CD4-positive, alpha-beta T cell treated with Interleukin-12 subunit alpha and Interleukin-12 subunit beta, for 1 hour (primary cell): ENCODE measurements at places on chromosomes 4 and X.

GRCh38 chr4:105496899-105497298 lies 23.0 kb upstream of the PPA2 start:
- DNase-seq, result no peak

DNA sequence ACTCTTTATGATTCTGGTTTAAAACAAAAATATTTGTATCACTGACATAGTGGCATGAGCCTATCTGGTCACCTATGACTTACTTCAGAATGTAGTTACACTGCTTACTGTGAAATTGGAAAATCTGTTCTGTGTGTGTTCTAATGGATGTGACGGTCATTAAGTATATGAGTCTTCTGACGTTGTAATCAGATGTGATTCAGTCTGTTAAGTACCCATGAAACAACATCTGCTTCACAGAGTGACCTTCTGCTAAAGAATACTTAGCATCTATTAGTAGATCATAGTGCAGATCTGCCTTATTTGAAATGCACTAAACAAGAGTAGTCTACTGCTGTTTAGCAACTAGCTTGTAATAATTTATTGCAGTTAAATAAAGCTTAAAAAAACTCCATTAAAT lies 317.1 kb downstream of the DCTD start:
- DNase-seq, result no peak

GRCh38 chr4:138706201-138706600 lies 309.4 kb upstream of the NOCT start:
- no peak for DNase-seq

- no peak for DNase-seq
These were observed 64.0 kb downstream of the SOX3 start for GRCh38 chrX:140440876-140441275.

DNA sequence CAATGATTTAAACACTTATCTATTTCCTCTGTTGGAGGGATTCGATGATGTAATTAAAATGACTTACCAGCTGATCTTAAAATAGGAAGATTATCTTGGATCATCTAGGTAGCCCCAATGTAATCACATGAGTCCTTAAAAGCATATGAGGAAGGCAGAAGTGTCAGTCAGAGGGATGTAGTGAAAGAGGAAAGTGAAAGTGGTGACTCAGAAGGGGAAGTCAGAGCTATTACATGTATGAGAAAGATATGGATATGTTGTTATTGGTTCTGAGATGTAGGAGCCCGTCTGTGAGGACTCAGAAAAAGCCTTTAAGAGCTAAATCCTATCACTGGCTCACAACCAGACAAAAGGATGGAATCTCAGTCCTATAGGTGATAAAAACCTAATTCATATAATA lies 456.4 kb downstream of the DACH2 start:
- no peak for DNase-seq

GRCh38 chr4:13599159-13599558 lies 28.4 kb downstream of the BOD1L1 start:
- no peak for DNase-seq

DNA sequence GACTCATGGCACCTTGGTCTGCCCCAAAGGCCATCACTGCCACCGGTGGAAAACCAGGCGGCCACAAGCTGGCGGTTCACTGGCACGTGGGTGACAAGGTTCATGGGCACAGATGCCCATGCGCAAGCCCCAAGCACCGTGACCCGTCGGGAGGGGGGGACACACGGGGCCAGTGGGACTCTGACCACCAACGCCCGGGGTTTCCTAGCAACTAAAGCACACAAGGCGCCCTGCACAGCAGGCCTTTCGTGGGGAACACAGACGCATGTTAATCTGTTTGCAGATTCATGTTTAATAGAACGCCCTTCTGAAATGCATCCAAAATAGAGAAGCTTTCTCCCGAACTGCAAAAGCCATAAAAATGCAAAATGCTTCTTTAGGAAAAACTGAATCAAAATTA lies 43.9 kb downstream of the FAM53A start:
- no peak for DNase-seq

GRCh38 chrX:31870267-31870666 lies 798.4 kb upstream of the FTHL17 start:
- DNase-seq, result no peak

DNA sequence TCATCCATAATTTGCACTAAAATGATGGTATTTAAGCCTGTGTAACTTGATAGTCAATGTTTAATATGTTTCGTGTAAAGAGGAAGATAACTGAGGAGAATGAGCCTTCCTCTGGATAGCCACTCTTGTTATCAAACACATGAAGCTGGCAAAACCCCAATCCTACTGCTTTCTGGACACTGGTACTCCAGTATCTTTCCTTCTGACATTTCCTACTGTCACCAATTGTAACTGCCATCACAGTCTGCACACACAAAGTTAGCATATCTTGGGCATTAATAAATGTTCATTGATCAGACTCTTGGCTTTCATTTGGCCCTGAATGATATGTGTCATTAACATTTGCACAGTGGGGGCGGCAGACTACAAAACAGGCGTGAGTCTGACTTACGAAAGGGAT lies 419.1 kb downstream of the TMA16 start:
- no peak for DNase-seq

DNA sequence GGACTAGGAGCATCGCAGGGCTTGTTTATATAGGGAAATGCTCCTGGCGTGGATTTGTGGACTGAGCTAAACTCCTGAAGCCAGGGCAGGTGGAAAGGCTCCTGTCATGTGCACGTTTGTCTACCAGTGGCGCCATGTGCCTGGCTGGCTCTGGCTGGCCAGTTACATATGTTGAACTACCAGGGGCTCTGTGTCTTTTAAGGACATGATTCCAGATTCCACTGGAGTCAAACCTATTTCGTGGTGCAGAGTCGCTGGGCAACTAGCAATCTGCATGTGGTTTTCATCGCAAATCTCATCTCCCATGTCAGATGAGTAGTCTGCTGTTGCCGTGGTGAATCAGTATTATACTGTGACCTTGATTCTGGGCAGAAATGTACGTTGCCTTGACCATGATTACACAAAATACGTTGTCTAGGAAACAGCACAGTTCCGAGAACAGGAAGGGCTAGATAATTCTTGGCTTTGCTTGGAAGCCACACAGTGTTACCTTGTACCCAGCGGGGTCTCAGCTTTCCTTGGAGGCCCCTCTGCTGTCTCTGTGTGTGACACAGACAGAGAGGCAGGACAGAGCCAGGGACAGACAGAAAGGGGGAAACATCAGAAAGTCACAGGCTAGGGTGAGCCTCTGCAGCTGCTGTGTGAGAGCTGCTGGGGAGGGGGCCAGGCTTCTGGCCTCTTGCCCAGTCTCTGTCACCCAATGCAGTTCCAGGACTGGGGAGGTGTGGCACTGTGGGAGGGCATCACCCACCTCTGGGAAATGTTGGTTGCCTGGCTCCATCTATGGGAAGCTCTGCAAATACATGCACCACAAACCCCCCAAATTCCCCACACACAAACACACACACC lies 19.2 kb downstream of the PNMA6E start:
- peak; percentile 1 for DNase-seq

GRCh38 chr4:40121515-40121914 lies 64.9 kb downstream of the N4BP2 start:
- peak; percentile 21 for DNase-seq

DNA sequence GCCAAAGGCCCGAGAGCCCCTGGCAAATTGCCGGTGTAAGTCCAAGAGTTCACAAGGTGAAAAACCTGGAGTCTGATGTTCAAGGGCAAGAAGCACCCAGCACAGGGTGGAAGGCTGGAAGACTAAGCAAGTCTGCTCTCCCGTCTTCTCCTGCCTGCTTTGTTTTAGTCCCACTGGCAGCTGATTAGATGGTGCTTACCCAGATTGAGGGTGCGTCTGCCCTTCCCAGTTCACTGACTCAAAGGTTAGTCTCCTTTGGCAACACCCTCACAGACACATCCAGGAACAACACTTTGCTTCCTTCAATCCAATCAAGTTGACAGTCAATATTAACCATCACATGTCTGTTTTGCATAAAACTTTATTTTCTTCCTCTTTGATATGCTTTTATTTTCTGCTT lies 157.4 kb downstream of the HS3ST1 start:
- DNase-seq, result no peak

- peak; percentile 11 for DNase-seq
These were observed 153.9 kb downstream of the KDR start for GRCh38 chr4:54971474-54971950.

- DNase-seq, result no peak
These were observed 44.9 kb upstream of the TXK start for GRCh38 chr4:48178931-48179330.

DNA sequence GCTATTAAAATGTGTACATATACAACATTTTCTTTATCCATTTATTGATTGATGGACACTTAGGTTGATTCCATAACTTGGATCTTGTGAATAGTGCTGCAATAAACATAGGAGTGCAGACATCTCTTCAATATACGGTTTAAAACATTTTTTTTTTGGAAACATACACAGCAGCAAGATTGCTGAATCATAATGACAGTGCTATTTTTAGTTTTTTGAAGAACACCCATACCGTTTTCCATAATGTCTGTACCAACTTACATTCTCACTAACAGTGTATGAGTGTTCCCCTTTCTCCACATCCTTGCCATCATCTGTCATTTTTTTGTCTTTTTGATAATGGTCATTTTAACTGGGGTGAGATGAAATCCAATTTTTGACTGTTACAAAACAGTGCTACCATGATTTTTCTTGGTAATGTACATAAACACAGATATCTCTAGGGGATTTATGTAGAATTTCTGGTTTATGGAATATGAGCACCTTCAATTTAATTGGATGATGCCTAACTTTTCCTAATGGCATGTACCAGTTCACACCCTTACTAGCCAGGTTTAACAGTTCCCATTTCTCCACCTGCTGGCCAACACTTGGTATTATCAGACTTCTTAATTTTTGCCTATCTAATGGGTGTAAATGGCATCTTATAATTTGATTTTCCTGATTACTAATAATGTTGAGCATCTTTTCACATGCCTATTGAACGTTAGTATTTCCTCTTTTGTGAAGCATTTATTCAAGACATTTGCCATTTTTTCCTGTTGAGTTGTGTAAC lies 21.0 kb upstream of the TMSB15B start:
- DNase-seq, result peak; percentile 41

DNA sequence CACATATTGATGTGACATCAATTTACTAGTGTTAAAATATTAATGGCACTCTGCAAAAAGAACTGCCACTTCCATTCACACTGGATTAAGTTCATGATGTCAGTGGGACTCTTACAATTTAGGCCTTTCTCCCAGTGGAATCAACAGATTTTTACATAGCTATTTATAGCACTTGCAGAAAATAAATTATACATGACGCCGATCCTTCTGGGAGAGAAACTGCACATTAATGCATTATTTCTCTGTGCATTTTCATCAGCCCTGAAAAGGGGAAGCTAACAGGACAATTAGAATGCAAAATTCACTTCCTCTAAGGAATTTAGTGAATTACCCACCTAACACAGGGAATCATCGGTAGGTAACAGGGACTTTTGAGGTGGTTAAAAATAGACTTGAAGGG lies 15.7 kb downstream of the LGI2 start:
- DNase-seq, result no peak

DNA sequence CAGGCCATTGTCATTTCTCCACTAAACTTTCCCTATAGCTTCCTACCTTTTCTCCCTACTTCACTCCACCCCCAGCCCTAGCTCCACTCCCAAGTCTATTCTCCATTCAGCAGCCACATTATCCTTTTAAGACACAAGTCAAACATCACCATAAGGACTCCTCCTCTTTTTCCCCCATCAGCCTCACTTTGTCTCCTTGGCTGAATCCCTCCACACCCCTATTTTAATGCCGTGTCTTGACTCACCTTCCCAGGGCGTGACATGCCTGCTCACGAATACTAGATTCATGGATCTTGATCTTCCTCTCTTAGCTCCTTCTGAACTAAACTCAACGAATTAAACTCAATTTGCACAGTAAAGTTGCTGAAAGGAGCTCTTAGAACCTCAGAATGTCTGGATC lies 281.9 kb downstream of the PTTG2 start:
- DNase-seq, result no peak

- no peak for DNase-seq
These were observed 327.8 kb downstream of the CAMK2D start for GRCh38 chr4:113433536-113434246.

- no peak for DNase-seq
These were observed 81.1 kb downstream of the TENM3 start for GRCh38 chr4:182324282-182324681.

GRCh38 chrX:136171420-136171819 lies 24.1 kb downstream of the FHL1 start:
- DNase-seq, result no peak

DNA sequence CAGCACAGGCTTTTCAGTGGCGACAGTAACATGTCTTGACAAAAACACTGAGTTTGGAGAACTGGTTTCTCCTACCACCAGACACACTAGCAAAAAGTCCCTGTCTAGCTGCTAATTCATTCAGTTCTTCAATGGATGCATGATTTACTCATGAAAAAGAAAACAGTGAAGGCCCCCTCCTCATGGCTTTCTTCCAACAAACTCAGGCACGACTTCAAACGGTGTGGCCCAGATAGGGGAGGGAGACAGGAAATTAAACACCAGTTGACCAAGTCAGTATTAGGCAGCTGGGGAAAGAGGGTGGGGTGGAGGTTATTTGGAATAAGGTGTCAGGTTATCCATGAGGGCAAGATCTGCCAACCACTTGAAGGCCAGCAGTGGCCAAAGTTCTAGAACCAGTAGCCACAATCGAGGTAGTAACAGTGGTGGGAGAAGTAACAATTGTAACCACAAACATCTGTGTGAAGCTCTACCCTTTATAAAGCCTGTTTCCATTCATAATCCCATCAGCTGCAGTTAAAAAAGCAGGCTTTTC lies 60.2 kb downstream of the SEPSECS start:
- DNase-seq, result no peak

DNA sequence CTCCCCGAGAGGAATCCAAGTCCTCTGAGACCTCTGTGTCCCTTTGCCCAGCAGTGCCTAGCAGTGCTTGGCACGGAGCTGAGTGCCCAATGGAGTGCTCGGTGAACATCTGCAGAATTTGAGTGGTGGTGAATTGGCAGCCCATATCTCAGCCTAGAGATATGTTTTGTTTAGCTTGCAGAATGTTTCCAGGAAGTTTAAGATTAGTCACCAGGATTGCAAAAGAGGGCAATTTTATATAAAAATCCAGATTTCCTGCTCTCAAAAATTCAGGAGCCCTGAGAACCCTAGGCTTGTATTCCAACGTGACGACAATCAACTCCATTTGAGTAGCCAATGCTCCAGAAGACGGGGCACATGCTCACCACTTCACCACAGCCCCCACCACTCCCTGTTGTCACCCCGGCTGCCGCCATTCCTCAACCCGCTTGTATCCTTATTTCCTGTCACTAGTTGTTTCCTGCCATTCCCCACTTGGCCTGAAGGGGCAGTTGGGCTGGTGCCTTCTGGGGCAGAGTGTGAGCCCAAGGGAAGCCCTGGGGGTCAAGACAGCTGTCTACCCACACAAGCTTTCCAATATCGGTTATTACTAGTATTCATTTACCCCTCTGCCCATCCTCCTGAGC lies 116.9 kb downstream of the EFNB1 start:
- no peak for DNase-seq

DNA sequence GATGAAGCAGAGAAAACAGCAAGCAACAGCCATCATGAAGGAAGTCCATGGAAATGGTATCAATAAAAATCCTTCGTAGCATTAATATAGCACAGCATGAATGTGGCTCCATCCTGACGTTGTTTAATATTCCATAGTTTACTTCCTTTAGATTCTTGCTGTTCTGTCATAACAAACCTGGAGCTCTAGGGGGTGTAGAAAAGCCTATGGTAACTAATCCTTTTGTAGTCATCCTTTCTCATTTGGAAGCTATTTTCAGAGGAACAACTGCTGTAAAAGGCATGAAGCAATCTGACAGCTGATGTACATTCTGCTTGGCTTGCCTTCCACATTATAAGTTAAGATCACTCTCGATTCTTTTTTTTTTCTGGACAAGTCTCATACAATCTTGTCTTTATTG lies 914 bp downstream of the MYOZ2 start:
- DNase-seq, result no peak
